ENCODE measurements at places on chromosomes 2 and 18. TPM values are rescaled to one million over a fixed set of nuclear protein-coding genes. Genes with fewer than 3 reads are reported as not detected.

KCNG3 gene
- 2.7 TPM for total RNA-seq

STAM2 gene
- 7.8 TPM for total RNA-seq

SERPINB10 gene
- not detected for total RNA-seq

KLF7 gene
- total RNA-seq: 19.9 TPM

OXER1 gene
- total RNA-seq: 0.69 TPM

ITPRIPL1 gene
- 8.8 TPM for total RNA-seq

ATP6V1C2 gene
- 0.42 TPM for total RNA-seq

ADD2 gene
- 79.4 TPM for total RNA-seq

EML6 gene
- total RNA-seq: 1.0 TPM

UPP2 gene
- not detected for total RNA-seq

VIT gene
- total RNA-seq: not detected

TACR1 gene
- total RNA-seq: not detected

LOXL3 gene
- total RNA-seq: 7.7 TPM

SLC20A1 gene
- 33.6 TPM for total RNA-seq

OSR1 gene
- total RNA-seq: 0.44 TPM

SRD5A2 gene
- 0.04 TPM for total RNA-seq

ASB3 gene
- 49.2 TPM for total RNA-seq

SERPINB2 gene
- total RNA-seq: not detected

NDUFS1 gene
- 115 TPM for total RNA-seq

UGT1A4 gene
- total RNA-seq: not detected

BOD1L2 gene
- total RNA-seq: 0.07 TPM

RPL31 gene
- total RNA-seq: 865 TPM

CDH7 gene
- total RNA-seq: 0.17 TPM

ANKRD30BL gene
- total RNA-seq: not detected

SERPINB12 gene
- not detected for total RNA-seq

TMEM178A gene
- total RNA-seq: 7.1 TPM

CPLX4 gene
- not detected for total RNA-seq

SCN7A gene
- not detected for total RNA-seq

NTSR2 gene
- total RNA-seq: not detected

ANKRD30B gene
- total RNA-seq: not detected

PRKRA gene
- 81.3 TPM for total RNA-seq

TNFRSF11A gene
- 1.2 TPM for total RNA-seq

SKOR2 gene
- 0.15 TPM for total RNA-seq

NEU2 gene
- total RNA-seq: not detected

ANKAR gene
- 1.8 TPM for total RNA-seq

ASPRV1 gene
- total RNA-seq: 0.90 TPM

FAM228A gene
- total RNA-seq: 0.18 TPM

LBX2 gene
- 0.11 TPM for total RNA-seq

MTCL1 gene
- 16.0 TPM for total RNA-seq

TGFA gene
- total RNA-seq: 1.3 TPM

PLCD4 gene
- total RNA-seq: not detected

RAB27B gene
- total RNA-seq: 0.11 TPM

NGEF gene
- total RNA-seq: 3.9 TPM

SLC23A3 gene
- total RNA-seq: not detected

PUS10 gene
- 3.4 TPM for total RNA-seq

GPD2 gene
- total RNA-seq: 58.1 TPM
